ENCODE measurements at places on chromosomes 7 and 10.

DNA sequence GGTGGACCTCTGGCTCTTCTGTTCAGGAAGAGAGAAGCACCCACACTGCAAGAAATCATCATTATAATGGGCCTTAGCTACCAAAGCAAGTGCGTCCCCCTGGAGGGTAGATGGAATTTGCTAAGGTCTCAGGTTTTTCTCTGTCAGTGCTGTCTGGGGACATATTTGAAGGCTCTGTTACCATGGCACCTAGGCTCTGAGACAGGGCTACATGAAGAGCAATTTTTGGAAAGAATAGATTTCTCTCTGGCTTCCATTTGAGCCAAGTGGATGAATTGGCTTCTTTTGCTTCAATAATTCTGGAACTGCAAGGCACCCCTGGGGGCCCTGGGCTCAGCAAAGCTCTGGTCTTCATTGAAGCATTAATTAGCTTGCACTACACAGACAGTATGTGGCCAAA, 349.1 kb upstream of the GALNT17 start:
- no peak for DNase-seq

GRCh38 chr7:50303335-50304128, 984 bp upstream of the IKZF1 start:
- DNase-seq = no peak

DNA sequence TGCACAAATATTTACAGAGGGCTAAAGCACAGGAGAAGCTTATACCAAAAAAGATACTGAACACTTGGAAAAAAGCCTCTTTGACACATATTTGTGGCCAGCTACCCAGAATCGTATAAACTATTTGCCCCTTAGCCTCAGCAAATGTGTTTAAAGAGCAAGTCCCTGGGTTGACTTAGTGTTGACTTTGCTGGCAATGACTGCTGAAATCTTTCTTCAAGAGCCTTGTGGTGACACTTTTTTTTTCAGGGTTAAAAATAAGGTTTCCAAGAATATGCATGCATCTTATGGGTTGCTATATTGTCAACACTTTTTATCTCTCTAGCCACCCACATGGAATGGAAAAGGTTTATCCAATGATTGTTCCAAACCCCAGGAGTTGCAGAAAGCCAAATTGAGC, 14.9 kb upstream of the PLEKHS1 start:
- no peak for DNase-seq

DNA sequence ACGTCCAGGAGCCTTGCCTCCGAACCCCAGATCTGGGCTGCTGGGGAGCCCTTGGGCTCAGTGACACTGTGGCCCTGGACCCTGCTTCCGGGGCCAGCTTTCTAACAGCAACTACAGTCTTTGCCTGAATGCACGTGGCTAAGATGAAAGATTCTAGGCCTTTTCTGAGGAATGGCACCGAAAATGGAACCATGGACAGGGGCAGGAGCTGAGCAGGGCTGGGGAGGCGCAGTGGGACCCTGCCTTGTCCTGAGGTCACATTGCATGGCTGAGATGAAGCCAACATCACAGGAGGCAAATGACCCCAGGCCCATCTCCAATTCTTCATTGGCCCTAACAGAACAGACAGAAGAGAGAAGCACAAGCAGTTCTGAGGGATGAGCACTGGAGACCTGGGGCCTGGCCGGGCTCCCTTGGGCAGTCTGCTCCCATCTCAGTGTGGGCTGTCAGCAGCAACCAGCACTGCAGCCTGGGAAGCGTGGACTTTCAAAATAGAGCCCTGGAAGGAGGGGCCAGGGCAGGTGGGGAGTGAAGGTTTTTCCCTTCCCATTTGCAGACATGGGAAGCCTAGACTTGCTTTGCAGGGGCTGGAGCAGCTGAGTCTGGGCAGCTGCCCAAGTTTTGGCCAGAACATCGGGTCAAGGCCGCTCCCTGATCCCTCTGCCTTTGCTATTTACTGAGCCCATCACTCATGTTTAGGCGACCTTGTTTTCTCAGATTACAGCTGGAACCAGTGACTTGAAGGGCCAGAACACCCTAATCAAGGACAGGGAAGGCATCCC, 114.4 kb upstream of the TCERG1L start:
- DNase-seq = no peak

- DNase-seq = no peak
Observed at GRCh38 chr10:11319990-11320602, 291.4 kb downstream of the USP6NL start.

- peak; percentile 81 for DNase-seq
Observed at GRCh38 chr10:92590623-92591549, 2.0 kb upstream of the KIF11 start.

DNA sequence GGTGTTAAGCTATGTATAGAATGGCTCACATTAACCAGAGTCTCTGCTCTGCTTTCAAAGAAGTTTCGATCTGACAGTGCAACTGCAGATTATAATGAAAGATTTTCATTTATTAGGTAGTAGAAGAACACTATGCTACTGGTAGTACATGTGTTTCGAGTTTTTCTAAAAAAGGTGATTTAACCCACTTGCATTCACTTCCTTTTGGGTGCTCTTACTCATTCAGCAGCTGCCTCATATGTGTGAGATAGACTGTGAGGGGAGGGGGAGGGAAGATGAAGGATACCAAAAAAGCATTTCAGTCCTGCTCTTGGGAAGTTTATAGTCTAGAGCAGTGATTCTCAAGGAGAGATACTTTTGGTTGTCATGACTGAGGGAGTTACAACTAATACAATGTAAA, 20.4 kb downstream of the PLEKHA8 start:
- DNase-seq = no peak

- DNase-seq = no peak
Observed at GRCh38 chr7:1284743-1285458, 52.2 kb downstream of the UNCX start.

GRCh38 chr7:13165854-13166253, 478.4 kb downstream of the ARL4A start:
- no peak for DNase-seq

GRCh38 chr7:111985798-111986197, 220.4 kb downstream of the DOCK4 start:
- no peak for DNase-seq

DNA sequence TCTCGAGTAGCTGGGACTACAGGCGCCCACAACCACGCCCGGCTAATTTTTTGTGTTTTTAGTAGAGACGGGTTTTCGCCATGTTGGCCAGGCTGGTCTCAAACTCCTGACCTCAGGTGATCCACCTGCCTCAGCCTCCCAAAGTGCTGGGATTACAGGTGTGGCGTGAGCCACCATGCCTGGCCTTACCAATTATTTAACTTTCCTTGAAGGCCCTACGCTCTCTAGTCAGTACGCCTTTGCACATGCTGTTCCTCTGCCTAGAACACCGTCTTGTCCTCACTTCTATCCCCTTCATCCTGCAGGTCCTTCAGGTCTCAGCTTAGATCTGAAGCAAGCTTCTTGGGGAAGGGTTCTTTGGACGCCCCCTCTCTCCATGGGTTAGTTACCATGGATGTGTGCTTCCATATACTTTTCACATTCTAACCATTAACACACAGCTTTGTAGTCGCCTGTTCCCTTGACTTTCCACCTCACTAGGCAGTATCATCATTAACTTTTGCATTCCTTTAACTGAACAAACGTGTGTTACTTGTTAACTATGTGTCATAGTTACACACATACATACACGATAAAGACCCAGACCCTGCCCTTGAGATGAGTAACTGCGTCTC, 592 bp upstream of the ATP6V1F start:
- no peak for DNase-seq
